ENCODE measurements at places on chromosomes 1 and 21.
A peak's percentile ranks its signal among the peaks of the same experiment; 100 is the strongest.

DNA sequence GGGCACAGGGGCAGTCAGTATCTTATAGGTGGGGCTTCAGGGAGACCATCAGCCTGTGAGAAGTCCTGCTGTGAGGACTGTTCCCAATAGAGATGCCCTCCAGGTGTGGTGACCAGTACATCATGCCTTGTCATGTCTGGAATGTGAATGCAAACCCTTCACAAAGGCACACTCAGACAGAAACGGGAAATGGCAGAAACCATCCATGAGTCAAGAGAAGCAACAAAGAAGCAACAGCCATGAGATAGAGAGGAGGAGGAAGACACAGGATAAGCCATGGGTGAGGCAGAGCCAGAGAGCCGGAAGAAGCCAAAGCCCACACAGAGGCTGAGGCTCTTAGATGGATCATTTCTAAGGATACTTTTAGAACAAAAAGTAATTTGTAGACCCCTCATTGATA, 20.1 kb upstream of the ZP4 start:
- DNase-seq = no peak

DNA sequence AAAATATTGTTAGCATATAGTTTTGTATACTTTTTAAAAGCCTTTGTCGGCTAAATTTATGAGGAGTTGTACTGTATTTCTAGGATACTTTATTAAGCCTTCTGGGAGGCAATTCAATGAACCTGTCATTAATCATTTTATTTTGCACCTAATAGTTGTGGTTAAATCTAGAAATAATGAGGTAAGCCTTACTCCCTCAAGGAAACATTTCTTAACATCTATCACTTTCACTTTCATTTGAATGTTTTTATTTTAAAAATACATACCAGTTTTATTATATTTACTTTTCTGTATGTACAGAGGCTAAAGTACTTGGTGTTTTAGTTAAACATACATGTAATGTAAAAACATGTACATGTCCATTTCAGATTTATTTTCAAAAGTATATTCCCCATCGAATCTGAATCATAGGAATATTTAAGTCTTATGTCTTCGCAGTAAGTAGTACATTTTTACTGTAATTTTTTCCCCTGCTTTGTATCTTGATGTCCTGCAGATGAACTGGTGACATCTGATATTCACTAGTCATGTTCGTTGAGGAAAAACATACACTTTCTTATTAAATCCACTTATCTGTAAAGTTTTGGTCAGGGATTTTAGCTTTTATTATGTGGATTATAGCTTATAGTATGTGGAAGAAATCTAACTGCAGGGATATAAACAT, 82.8 kb downstream of the DISP1 start:
- no peak for DNase-seq

GRCh38 chr1:10450836-10451235, 1.0 kb downstream of the CORT start:
- DNase-seq = no peak

DNA sequence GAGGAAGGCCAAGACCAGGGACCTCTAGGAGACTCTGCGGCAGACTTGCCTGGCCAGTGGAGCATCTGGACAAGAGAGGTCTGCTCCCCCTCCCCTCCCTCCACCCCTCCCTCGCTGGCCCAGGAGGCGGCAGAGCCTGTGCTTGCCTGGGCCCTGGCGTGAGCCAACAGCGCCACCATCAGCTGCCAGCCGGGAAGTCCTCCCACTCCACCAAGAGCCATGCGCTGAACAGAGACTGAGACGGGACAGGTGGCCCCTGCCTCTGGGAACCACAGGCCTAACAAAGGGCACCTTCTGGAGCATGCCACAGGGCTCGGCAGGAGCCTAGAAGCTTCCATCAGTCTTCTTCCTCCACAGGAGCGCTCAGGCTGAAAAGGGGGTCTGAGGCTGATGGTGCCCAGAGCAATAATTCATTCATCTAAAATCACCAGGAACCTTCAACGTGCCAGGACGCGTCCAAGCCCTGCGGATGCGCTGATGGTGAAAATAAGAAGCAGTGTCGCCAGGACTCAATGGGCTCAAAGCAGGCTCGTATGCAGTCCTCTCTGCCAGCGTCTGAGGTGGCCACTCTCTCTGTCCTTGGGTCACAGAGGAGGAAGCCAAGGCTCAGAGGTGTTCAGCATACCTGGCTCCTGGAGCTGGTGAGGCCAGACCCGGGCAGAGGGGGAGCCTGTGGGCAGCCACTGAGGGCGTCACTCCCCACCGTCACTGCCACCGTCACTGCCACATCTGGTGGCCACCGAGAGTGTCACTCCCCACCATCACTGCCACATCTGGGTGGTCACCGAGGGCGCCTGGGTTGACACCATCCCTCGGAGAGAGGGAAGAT, 161.2 kb downstream of the NPHP4 start:
- no peak for DNase-seq

DNA sequence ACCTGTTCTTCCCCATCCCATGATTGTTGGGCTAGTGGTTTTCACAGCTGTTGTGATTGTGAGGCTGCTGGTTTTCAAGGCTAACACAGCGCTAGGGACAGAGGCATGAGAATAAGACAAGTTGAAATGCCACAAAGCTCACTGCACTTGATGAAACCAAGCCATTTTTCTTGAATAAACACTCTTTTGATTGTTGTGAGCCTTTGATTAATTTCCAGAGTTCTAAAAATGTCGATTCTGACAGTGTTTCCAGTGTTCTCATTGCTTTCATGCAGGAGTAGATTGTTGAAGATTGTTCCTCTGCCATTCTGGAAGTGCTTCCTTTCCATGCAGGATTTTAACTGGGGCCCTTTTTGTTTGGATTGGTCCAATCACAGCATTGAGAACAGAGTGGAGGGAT, 134.9 kb upstream of the GRIK3 start:
- no peak for DNase-seq

GRCh38 chr1:206544562-206545257, 37.4 kb downstream of the RASSF5 start:
- peak; percentile 21 for DNase-seq

DNA sequence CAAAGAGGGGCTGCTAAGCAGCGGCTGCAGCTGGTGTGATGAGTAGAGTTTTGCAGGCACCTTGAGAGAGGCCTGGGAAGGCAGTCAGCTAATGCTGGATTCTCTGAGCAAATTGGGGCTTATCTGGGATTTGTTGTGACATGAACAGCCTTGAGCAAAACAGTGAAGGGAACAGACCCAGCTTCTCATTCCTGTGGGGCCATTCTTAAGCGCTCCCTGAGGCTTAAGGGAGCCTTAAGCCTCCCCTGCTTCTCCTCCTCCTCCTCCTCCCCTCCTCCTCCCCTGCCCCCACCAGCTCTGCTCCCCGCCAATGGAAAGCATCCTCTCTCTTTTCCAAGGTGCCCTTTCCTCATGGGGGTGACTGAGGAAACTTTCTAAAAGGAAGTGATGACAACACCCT, 21.3 kb downstream of the HMGCS2 start:
- no peak for DNase-seq

GRCh38 chr1:174028495-174028894, 6.3 kb upstream of the RC3H1 start:
- DNase-seq = no peak

All from fibroblast of the conjunctiva (primary cell).